ENCODE measurements at places on chromosomes 1 and 21. TPM values are rescaled to one million over a fixed set of nuclear protein-coding genes. Genes with fewer than 3 reads are reported as not detected.

NTNG1 gene
- not detected for polyA plus RNA-seq

ANGEL2 gene
- polyA plus RNA-seq = 32.2 TPM

OXCT2 gene
- polyA plus RNA-seq = 1.0 TPM

TNNT2 gene
- 0.78 TPM for polyA plus RNA-seq

CHIA gene
- polyA plus RNA-seq = not detected

SPRR2G gene
- polyA plus RNA-seq = not detected

SLC30A7 gene
- polyA plus RNA-seq = 2.2 TPM

CFAP74 gene
- polyA plus RNA-seq = not detected

ODF2L gene
- polyA plus RNA-seq = 36.8 TPM

DNAJC28 gene
- polyA plus RNA-seq = 3.1 TPM
